ENCODE measurements at places on chromosomes 12 and 14. TPM values are rescaled to one million over a fixed set of nuclear protein-coding genes. Genes with fewer than 3 reads are reported as not detected.

Gene APOF
- total RNA-seq = not detected

- no peak for DNase-seq
Measured at GRCh38 chr12:95681210-95681765, 109.3 kb downstream of the NTN4 start.

- no peak for DNase-seq
Measured at GRCh38 chr14:31726337-31726736, 165.1 kb downstream of the NUBPL start.

- no peak for DNase-seq
Measured at GRCh38 chr14:24167469-24168114, 4.3 kb upstream of the REC8 start.

Gene SH2B3
- 32.6 TPM for total RNA-seq

- no peak for DNase-seq
Measured at GRCh38 chr12:88188180-88188579, 46.1 kb downstream of the TMTC3 start.

DNA sequence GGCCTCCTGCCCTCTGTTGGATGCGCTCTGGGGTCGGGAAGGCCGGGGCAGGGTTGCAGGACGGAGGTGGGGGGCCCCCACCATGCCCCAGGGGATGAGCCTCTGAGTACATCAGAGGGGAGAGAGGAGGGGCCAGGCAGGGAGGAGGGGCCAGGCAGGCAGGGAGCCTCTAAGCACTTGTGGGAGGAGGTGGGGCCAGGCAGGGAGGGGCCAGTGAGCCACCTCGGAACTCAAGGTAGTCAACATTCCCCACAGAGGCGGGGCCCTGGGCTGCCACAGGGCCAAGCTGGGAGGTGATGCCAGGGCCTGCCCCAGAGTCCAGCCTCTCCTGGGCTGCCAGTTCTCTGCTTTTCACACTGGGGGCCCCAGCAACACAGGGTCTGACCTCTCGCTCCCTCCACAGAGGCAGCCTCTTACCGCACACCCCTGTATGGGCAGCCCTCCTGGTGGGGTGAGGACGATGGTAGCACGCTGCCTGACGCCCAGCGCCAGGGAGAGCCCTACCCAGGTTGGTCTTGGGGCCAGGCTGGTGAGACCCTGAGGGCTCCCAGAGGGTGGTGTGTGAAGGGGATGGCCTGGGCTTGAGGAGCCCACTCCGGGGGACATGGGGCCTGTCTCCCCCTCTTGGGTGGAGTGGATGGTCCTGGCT lies 17.4 kb downstream of the CEP170B start:
- DNase-seq = peak; percentile 28

GRCh38 chr14:55625481-55625880 lies 45.5 kb downstream of the KTN1 start:
- no peak for DNase-seq

Gene HIGD1C
- not detected for total RNA-seq

DNA sequence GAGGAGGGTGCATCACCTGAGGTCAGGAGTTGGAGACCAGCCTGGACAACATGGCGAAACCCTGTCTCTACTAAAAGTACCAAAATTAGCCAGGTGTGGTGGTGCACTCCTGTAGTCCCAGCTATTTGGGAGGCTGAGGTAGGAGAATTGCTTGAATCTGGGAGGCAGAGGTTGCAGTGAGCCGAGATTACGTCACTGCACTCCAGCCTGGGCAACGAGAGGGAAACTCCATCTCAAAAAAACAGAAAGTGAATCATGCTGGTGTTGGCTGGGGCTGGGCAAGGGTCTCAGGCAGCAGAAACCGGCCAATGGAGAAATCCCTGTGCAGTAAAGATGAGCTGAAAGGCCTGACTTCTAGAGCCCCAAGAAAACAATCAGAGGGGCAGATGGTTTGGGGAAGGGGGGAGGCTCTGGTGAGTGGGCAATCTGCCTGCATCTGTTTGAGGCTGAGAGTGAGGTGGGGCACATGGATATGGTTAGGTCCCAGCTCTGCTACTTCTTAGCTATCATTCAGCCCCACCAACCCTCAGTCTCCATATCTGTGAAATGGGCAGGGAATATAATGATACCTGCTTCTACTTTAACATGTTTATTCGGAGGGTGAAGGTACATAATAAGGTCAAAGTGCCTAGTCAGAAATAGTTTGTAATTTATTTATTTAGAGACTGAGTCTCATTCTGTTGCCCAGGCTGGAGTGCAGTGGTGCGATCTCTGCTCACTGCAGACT lies 21.3 kb upstream of the COX6A1 start:
- DNase-seq = no peak

Gene NR4A1
- total RNA-seq = 68.2 TPM

Gene TOMM20L
- total RNA-seq = not detected

GRCh38 chr12:91404441-91404840 lies 221.8 kb upstream of the DCN start:
- no peak for DNase-seq

DNA sequence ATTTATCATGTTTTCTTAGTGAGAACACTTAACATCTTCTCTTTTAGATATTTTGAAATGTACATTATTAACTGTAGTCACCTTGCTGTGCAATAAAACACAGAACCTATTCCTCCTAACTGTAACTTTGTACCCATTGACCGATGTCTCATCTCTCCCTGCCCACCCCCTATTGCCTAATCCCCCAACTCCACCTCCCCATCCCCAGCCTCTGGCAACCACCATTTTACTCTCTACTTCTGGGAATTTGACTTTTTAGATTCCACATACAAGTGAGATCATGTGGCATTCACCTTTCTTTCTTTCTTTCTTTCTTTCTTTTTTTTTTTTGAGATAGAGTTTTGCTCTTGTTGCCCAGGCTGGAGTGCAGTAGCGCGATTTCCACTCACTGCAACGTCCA lies 4.4 kb upstream of the CCDC198 start:
- no peak for DNase-seq

- no peak for DNase-seq
Measured at GRCh38 chr12:68391937-68392336, 59.8 kb upstream of the MDM1 start.

DNA sequence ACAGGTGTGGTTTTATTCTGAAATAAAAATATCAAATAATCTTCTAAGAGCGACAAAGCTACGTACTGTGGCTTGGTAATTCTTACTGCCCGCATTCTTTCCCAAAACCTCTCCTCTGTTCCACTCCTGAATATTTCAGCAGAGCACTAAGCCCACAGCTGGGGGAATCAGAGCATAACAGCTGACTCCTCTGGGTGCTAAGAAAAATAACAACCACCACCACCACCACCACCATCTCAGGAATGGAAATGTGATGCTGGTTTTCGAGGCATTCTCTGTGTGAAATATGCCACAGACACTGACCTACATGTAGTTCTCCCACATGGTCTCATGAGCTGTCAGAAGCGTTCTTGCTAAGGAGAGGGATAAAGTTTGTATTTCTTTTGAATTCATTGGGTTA lies 183.7 kb downstream of the BMP4 start:
- no peak for DNase-seq

- no peak for DNase-seq
Measured at GRCh38 chr14:99275222-99275584, 3.2 kb upstream of the BCL11B start.

Gene KRT76
- total RNA-seq = not detected

GRCh38 chr14:32350020-32350419 lies 20.9 kb downstream of the AKAP6 start:
- no peak for DNase-seq

DNA sequence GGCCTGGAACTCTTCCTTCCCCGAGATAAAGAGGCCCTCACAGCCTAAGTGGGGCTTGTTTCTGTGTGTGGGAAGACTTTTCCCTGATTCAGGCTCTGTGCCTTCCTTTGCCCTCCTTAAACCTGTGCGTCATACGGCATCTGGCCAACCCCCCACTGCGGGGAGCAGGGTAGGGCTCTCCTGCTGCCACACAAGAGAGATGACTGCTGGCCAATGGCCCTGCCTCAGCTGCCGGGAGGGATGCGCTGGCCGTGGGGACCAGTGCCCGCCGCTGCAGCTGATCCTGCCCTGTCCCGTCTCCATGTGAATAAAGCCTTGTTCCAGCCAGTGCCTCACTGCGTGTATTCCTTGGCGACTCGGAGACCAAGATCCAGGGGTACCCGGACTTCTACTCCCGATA lies 42.5 kb upstream of the BEGAIN start:
- no peak for DNase-seq

GRCh38 chr14:70812124-70812818 lies 3.0 kb upstream of the MAP3K9 start:
- DNase-seq = no peak

DNA sequence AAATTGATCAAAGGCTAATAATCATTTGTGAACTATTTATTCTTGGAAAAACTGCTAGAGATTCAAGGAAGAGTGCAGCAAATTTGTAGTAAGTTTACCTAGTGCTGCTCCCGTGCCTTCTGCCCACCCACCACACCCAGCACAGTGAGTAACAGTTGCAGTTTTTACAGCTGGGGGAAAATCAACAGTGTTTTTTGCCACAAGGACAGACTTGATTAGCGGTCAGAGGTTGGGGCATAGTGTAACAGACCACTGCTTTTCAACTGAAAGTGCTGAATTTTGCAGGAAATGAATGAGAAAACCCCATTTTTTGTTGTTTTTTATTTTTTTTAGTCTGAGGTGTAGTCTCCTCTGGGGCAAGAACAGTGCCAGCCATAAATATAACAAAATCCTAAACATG lies 7.5 kb upstream of the KLRK1 start:
- no peak for DNase-seq

DNA sequence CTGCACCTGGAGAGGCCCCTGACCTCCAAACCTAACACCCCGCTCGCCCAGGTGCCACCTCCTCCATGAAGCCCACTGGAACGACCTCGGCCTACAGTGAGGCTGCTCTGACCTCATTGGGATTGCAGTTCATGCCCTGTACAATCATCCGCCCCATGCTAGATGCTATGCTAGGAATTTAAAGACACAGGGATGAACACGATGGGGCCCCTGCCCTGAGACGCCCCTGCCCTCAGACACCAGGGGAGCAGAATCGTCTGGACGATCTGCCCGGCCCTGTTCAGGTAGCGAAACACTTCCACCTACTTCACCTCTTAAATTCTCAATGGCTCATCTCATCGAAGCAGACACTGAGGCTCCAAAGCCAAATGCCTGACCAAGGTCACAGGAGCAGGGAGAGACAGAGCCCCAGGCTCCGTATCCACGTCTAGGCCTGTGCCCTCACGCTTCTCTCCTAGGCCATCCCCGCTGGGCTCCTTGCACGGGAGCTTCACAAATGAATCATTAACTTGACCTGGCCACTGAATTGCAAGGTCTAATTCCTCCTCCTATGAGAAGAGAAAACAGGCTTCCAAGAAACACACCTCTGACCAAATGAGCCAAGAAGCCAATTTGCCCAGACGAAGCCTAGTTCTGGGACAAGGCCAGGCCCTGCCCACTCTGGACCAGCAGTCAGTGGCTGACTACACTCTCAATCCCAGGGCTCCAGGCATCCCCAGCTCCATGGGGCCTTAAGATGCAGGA lies 35.2 kb downstream of the SCARB1 start:
- DNase-seq = no peak

Gene PELI2
- 6.4 TPM for total RNA-seq

DNA sequence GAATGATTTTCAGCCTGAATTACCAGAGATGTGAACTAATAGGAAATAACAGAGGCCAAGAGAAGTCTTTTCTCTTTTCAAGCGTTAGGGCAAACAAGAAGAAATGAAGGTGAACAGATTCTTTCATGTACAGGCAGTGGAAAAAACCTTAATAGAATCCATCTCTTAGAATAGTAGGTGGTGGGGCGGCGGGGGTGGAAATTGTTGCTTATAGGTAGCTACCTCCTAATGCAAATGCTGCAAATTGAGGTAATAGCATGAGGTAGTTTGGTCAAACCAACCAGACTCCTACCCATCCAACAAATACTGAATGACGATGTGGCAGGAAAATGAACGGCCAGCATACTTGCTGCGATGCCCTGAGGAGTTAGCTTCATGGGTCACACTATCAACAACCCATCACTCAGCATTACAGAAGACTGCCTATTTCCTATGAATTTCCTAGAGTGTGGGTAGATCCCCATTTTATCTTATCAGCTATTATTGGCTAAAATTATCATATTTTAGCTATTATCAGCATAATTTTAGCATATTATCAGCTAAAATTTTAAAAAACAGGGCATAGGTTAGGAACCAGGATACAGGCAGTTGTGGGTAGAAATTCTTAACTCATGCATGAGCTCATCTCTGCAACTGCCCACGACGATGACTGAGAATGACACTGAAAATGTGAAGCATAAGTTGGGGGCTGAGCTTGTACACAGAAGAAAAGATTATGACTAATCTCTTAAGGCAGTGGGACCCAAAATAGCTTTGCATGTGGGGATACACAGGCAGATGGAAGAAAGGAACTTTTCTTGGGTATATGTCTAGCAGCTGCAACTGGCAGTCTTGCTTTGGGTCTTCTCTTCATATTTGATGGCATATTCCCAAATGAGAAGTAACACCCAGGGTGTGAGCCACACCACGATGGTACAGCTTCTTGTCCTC lies 68.7 kb downstream of the NIN start:
- DNase-seq = peak; percentile 77

- DNase-seq = no peak
Measured at GRCh38 chr14:96274122-96274521, 18.1 kb downstream of the BDKRB1 start.

DNA sequence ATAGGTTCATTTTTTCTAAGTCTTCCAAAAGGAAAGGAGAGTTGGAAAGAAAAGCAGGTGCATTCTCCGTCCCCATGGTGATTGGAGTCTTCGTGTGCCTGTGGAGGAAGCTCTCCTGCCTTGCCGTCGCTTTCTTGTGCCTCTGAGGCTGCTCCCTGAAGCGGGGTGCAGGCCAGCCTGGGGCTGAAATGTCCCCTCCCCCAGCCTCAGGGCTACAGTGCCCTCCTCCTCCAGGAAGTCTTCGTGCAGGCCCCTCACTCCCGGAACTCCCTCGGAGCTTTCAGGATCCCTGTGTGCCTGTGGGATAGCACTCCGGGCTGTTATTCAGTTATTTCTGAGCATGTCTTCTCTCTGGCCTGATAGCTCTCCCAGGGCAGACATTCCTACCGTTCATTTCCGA lies 569.2 kb downstream of the VRK1 start:
- DNase-seq = no peak

Gene CDCA3
- total RNA-seq = 87.8 TPM

DNA sequence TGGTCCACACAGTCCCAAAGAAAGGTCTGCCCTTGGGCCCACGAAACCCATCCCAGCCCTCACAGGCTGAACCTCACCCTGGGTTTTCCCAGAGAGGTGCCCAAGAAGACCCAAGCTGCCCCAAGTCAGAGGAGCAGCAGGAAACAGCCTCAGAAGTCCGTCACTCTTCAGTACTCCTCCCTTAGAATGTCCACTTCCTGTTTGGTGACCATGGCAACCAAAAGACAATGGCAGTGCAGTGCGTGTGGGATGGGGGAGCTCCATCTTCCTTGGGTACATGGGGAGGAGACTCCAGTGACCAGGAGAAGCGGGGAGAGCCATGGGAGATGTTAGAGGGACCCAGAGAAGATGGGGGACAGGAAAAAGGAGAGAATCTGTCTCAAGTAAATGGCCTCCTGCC lies 11.3 kb downstream of the SELPLG start:
- peak; percentile 29 for DNase-seq

Gene ALKBH1
- 16.1 TPM for total RNA-seq

DNA sequence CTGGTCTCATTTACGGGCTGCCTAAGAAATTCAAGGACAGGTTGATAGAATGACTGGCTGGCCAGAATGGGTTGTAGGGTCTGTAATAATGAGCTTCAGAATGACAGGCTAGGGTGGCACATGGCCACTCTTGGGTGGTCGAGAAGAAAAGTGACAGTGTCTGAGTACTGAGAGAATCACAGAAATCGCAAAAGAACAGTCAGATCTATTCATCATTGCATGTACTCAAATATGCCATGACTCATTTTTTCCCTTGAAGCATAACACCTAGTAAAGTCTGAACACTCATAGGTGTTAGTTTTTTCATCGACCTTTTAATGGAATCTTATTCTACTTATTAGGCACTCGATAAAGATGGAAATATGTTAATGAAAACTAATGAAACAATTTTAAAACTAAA lies 37.8 kb upstream of the SEL1L start:
- no peak for DNase-seq

All from activated CD4-positive, alpha-beta memory T cell treated with anti-CD3 and anti-CD28 coated beads for 36 hours (primary cell).